NCI-H2029 treated with DMSO at 0.1 percent for 48 hours (cell line): ENCODE measurements at places on chromosomes 13 and 19.

GRCh38 chr13:91017669-91018053, 329.8 kb upstream of the MIR17HG start:
- no peak for DNase-seq

DNA sequence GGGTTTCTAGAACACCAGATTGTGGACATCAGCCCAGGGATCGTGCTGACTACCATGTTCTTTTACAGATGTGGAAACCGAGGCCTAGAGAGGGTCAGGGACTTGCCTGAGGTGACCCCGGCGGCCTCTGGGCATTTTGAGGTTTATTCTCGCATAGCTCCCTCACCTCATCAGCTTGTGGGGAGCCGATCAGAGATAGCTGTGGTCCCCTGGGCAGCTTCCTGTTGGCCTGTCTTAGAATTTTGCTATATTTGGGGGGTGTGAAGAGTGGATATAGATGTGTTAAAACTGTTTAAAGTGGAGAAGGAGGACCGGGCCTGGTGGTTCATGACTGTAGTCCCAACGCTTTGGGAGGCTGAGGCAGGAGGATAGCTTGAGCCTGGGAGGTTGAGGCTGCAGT, 6.9 kb downstream of the ARHGEF1 start:
- no peak for DNase-seq

- DNase-seq: no peak
Measured at GRCh38 chr13:35700671-35701070, 224.2 kb upstream of the MAB21L1 start.

DNA sequence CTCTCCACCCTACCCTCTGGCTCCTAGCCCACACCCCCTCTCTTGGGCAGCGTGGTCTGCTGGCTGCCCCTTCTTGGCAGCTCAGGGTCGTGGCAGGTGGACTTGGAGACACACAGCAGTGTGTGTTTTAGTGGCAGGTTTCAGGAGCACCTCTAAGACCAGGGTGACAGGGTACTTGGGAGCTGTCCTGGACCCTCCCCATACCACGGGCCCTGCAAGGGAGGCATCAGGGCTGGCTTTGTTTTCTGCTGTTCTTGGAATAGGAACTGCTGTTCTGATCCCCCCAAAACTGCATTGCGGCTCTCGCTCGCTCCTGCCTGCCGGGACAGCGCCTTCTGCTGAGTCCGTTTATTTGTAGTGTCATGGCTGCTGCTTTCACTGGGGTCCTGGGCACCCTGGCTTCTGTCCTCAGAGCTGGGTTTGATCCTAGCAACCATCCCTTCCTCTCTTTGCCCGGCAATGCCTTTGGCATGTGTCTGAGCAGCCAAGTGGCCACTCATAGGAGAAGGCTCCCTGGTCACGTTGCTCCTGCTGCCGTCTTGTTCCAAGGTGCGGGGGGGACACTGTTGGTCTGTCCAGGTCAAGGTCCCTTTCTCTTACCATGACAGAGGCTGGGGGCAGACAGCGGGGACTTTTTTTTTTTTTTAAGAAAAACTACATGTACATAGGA, 12.1 kb downstream of the COMP start:
- DNase-seq: no peak

DNA sequence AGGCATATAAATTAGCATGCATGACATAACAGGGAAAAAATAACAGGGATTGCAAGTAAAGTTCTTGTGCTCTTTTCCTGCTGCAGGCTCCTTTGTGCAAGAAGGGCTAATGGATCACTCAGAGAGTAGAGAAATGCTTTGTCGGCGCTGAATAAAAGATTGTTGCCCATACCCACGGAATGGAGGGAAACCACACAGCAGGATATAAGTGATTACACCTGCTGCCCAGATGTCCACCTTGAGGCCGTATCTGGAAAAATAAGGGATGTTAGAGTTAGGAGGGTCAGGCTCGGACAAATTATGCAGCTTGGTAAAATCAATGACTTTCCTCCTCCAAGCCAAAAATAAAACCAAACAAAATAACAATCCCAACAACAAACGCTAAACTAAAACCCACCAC, 322.3 kb downstream of the DCLK1 start:
- no peak for DNase-seq

DNA sequence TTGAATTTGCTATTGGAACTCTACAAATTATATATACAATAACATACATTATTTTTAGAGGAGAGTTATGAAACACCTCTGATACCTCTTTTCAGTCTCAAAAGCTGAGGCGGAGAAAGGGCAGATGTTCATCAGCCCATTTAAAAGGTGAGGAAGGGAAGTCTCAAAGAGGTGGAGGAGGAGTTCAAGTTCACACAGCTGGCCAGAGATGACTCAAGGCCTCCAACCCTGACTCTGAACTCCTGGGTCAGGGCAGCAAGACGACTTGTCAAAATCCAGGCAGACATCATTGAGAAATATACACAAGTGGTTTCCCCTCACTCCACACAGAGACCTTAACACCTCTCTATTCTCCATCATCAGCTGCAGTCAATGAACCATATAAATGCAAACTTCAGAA, 2.1 kb downstream of the SIAH3 start:
- DNase-seq: no peak

GRCh38 chr13:29411481-29411880, 184.0 kb downstream of the SLC7A1 start:
- no peak for DNase-seq

DNA sequence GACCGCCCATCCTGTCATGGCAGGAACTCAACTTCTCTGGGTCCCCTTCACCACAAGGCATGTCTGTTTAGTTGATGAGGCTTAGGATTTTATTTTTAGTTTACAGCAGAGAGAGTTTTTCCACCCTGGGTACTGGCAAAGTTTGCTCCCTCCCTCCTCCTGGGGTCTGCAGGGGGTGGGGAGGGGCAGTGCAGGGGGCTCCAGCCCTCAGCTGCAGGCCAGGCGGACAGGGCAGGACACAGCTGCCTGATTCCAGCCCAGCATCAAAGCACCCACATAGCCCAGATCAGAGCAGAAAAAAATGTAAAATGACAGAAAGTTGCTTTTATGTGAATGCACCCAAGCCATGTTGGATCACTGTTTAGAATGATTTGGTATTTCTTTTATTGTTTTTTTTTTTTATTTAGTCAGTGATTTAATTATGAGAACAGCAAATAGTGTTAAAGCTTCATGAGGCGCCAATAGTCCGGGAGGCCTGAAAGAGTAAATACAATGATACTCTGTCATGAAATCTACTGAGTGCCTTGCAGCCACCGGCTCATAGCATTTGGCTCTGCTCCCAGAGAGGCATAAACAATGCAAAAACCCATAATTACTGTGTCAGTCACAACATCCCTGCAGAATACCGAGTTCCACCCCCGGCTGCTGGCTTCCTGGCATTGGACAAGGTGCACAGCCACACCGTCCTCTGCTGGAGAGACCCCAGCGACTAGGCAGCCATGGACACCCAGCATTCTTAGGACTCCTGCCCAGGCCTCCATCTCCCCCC, 923.5 kb downstream of the UQCRFS1 start:
- DNase-seq: peak; percentile 88

DNA sequence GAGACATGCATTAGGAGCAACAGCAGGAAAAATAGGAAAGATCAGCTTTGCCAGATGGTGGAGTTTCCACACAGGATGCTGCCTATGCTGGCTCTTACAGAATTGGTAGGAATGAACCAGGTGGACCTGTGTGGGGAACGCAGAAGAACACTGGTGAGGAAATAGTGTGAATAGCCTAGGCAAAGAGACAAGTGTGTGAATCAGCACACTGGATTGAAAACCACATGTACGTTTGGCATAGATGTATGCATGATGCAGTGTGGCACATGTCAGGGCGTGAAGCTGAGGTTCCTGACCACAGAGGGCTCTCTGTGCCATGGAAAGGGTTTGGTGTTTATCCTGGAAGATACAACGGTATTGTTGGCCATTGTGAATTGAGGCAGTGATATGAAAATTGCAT, 156.5 kb upstream of the SLC10A2 start:
- DNase-seq: no peak

DNA sequence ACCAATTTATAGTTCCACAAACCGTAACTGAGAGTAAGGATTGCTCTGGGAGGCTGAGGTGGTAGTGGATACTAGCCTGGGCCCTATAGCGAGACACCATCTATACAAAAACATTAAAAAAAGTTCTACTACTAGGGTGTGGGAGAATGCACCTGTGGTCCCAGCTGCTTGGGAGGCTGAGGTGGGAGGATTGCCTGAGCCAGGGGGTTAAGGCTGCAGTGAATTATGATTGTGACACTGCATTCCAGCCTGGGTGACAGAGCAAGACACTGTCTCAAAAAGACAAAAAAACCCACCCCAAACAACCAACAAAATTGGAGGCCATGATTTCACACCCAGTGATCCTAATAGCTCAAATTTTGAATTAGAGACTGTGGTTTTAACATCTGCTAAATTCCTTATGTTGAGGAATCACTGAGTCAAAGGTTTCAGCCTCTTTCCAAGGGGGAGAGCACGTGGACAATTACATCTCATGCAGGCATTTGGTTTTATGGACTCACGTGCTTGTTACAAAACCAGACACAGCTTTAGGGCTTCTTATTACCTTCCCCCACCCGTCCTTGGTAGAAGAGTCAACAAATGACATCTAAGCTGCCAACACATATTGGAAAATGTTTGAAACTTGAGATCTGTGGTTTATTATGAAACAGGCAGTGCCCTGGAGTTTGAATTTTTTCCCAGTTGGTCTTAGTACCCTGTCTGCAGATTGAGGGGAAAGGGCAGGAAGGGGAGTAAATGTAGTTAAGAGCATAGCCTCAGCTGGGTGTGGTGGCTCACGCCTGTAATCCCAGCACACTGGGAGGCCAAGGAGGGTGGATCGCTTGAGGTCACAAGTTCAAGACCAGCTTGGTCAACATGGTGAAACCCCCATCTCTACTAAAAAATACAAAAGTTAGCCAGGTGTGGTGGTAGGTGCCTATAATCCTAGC, 18.5 kb downstream of the CYP2A6 start:
- DNase-seq: peak; percentile 83

DNA sequence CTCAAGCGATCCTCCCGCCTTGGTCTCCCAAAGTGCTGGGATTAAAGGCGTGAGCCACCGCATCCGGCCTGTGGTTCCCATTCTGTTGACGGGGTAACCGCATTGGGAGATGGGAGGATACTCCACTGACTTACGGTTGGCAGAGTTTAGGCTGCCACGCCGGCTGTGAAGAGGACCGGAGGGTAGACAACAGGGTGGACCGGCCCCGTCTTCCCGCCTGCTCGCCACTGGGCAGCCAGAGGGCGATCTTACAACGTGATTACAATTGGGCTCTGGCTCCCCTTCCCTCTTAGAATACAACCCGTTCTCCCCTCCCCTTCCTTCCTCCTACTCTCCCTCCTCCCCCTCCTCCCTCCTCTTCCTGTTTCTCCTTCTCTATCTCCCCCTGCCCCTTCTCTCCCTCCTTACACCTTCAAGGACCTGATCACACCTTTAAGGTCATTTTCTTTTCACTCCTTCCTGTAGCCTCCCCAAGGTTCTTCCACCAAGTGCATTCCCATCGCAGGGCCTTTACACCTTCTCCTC, 957 bp upstream of the CCDC194 start:
- DNase-seq: peak; percentile 20

DNA sequence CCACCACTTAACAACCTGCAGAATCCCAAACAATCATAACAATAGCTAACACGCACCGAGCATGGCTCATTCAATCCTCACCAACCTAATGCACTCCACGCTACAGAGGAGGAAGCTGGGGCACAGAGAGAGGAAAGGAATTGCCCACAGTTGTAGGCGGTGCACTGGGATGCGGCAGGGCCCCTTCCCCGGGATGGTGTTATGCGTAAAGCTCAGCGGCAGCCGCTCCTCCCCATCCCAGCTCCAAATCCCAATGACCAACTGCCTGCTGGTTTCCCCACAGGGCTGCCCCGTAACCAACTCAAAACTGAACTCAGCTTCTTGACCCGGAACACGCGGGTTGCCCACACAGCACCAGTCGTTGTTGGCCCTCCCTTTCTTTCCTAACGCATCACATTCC, 42.2 kb downstream of the SERP2 start:
- no peak for DNase-seq

GRCh38 chr19:35731353-35731752, 10.9 kb downstream of the IGFLR1 start:
- no peak for DNase-seq

DNA sequence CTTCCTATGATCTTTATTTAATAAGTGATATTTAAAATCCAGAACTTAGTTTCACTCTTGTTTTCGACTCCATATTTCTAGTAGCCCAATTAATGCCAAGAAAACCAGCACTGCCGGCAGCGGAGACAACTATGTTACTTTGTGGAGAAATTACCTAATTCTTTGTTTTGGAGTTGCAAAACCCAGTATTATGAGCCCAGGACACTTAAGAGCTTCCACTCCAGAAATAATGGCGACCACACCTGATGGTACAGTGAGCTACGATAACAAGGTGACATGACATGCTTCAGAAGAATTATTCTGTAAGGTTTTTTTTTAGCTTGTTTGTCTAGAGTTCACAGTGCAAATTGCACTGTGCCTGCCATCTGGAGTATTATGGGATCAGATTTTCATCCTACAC, 136.4 kb downstream of the ZAR1L start:
- DNase-seq: no peak

DNA sequence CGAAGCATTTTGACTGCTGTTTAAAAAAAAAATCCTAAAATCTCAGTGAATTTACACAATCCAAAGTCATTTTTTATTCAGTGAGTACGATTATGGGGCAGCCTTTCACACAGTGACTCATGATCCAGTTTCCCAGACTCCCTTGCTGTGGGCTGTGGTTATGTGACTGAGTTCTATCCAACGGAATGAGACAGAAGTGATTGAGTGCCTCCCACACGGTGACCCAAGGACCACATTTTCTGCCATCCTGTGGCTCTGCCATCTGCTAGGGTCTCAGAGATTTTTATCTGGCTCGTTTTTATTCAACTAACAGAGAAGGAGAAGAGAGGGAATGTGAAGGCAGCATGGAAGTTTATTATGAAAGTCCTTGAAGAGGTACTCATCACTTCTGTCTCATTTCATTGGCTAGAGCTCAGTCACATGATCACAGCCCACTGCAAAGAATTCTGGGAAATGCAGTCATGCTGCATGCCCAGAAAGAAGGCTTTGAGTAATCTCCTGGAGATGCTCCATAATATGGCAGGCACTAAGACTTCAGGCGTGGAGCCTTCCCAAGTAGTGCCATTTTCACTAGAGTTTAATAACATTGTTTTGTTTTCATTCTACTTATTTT, 999.4 kb downstream of the UQCRFS1 start:
- DNase-seq: no peak

DNA sequence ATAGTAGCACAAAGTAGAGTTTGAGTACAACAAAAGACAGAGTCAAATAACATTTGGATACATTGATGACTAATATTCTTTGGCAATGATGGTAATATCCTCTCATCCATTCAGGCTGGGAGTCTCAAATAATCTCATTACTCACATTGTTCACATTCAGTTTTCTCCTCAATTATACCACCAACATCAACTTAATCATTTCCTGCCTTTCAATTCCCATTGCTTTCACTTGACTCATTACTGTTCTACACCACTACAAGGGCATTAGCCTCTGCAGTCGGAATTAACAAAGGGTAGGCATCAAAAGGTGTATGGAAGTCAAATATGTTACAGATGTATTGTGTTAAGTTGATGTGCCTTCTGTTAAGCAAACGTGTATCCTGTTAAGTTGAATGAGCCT, 518.4 kb upstream of the SLITRK1 start:
- DNase-seq: no peak
